ENCODE measurements at places on chromosomes 16 and 17. TPM values are rescaled to one million over a fixed set of nuclear protein-coding genes. Genes with fewer than 3 reads are reported as not detected.

Gene TEX19
- not detected for total RNA-seq

Gene BICDL2
- 3.3 TPM for total RNA-seq

Gene EPX
- total RNA-seq = 1.3 TPM

Gene TM4SF5
- 0.53 TPM for total RNA-seq

Gene AATK
- 3.2 TPM for total RNA-seq

Gene SETD6
- 28.8 TPM for total RNA-seq

Gene AIPL1
- total RNA-seq = not detected

Gene CHST6
- 1.1 TPM for total RNA-seq

Gene GJC1
- total RNA-seq = 21.6 TPM

Gene CA4
- 18.9 TPM for total RNA-seq

Gene MYO19
- total RNA-seq = 66.2 TPM

Gene TOP2A
- 46.1 TPM for total RNA-seq

Gene TOX3
- 13.0 TPM for total RNA-seq

Gene ST6GALNAC2
- 6.9 TPM for total RNA-seq

Gene OVCA2
- 14.7 TPM for total RNA-seq

Gene FUS
- total RNA-seq = 151 TPM

Gene KRT23
- total RNA-seq = 1.3 TPM

Gene SMIM36
- not detected for total RNA-seq

Gene KRT28
- not detected for total RNA-seq

Gene TBC1D3G
- total RNA-seq = 0.29 TPM

Gene CDH11
- total RNA-seq = 230 TPM

Gene MGAT5B
- 1.5 TPM for total RNA-seq

Gene GLOD4
- total RNA-seq = 57.9 TPM

Gene KRTAP3-1
- total RNA-seq = not detected

Gene COX6A2
- 57.8 TPM for total RNA-seq

Gene TNFRSF13B
- not detected for total RNA-seq
